ENCODE measurements at places on chromosomes 1 and 21. TPM values are rescaled to one million over a fixed set of nuclear protein-coding genes. Genes with fewer than 3 reads are reported as not detected.

DNA sequence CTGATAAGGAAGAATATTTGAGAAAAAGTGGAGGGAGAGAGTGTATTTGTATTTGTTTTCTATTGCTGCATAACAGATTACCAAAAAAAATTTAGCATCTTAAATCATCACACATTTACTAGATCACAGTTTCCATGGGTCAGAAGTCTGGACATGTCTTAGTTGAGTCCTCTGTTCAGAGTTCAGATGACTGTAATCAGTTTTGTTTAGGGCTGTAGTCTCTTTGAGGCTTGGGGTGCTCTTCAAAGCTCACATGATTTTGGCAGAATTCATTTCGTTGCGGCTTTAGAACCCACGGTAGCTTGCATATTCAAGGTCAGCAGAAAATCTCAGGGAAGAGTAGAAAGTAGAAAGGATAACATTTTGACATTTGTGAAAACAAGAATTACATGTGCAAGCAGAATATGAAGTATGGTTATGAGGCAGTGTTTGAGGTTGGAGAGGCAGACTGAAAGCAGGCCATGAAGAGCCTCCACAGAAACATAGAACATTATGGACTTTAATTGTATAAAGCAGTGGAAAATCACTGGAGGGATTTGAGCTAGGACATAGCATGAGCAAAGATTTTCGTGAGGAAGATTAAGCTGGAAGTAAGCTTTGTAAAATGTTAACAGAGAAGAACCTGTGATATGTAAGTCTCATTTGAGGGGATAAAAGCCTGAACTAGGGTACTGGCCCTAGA is 110.6 kb upstream of the GPR52 start:
- no peaks in the 10 kb centered on the region for H3K27me3 ChIP-seq
- H3K4me1 ChIP-seq, result no peaks in the 10 kb centered on the region
- no peak for DNase-seq
- no peaks in the 10 kb centered on the region for H3K36me3 ChIP-seq

The FCRLB gene
- polyA plus RNA-seq, result 2.9 TPM

DNA sequence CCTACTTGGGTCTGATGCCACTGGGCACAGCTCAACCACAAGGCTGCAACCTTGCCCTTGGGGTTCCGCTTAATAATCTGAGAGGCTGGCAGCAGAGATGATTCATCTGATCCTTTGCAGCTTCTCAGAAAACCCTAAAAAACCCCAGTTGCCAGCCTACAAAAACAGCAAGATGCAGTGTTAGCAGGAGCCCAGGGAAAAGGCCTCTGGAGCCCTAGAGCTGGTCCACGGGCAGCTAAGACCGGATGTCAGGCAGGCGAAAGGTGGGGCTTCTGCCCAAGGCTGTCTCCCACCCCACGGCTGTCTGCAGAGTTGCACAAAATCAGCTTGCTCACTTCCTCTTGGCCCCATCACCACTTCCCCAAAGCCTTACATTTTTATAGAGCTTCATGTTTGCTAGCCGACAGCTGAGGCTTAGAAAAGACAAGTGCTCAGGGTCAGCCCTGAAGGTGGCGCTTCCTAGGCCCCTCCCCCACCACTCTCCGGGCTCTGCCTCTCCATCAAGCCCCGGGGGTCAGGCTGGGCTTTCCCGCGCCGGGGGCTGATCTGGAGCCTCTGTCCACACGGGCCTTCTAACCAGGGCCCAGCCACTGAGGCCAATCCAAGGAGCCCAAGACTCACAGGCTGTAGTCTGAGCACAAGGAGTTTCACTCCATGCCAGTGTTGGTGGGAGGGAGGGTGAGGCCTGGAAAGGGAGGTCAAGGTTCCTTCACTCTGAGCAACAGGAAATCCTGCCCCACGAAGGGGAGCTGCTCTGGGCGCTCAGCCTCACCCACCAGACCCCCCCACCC is 4.2 kb upstream of the ADORA3 start:
- peaks cover 35% of the 10 kb centered on the region for H3K4me1 ChIP-seq
- no peaks in the 10 kb centered on the region for H3K27me3 ChIP-seq
- no peaks in the 10 kb centered on the region for H3K36me3 ChIP-seq
- H3K4me3 ChIP-seq, result peak overlapping the region; percentile 40
- peak overlapping the region; percentile 97 for H3K27ac ChIP-seq

DNA sequence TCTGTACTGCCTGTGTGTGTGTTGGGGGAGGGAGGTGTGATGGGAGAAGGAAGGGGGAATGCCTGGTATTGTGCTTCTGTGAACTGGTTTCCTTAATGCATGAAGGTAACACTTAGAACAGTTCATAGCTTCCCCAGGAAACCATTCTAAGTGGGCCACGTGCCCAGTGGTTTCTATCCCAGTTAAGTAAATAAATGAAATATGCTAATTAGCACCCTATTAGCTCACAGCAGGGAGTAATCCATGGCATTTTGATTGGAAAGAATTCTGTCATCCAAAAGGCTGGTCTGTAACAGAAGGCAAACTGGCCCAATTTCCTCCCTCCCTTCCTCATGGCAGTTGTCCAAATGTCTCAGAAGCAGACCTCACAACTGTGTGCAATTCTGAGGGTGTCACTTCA is 199.3 kb downstream of the TTLL7 start:
- H3K4me3 ChIP-seq, result no peak overlapping the region
- H3K36me3 ChIP-seq, result no peaks in the 10 kb centered on the region
- peak; percentile 89 for DNase-seq
- no peaks in the 10 kb centered on the region for H3K4me1 ChIP-seq
- H3K27me3 ChIP-seq, result no peaks in the 10 kb centered on the region

The TMEM82 gene
- polyA plus RNA-seq, result not detected

- no peak overlapping the region for H3K4me3 ChIP-seq
- DNase-seq, result no peak
- H3K27ac ChIP-seq, result no peak overlapping the region
- H3K27me3 ChIP-seq, result no peaks in the 10 kb centered on the region
- no peaks in the 10 kb centered on the region for H3K4me1 ChIP-seq
Observed at GRCh38 chr1:167673265-167673664, 43.2 kb downstream of the RCSD1 start.

- H3K36me3 ChIP-seq, result no peaks in the 10 kb centered on the region
- DNase-seq, result no peak
- H3K4me3 ChIP-seq, result no peak overlapping the region
- no peaks in the 10 kb centered on the region for H3K4me1 ChIP-seq
- no peaks in the 10 kb centered on the region for H3K27me3 ChIP-seq
- no peak overlapping the region for H3K27ac ChIP-seq
Observed at GRCh38 chr1:182193908-182194550, 132.5 kb upstream of the ZNF648 start.

DNA sequence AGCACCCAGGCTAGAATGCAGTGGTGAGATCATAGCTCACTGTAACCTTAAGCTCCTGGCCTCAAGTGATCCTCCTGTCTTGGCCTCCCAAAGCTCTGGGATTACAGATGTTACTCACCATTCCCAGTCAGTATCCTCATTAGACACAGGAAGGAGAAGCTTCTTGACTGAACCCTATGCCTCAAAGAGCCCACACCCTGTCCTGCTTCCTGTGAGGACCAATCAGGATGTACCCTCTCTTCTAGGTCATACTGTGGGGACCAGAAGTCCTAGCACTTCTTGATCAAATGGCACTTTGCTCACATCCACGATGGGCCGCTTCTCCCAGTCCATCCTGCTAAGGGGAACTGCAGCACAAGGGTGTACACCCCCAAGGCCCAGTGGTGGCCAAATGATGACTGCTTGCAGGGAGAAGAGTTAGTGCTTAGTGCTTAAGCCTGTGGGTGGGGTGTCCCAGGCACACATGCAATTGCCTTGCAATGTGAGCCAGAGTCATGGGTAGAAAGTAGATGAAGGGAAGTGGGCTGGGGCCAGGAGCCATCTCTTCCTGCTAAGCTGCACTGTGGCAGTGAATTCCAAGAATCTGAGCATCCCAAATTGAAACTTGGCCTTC is 9.8 kb downstream of the CD34 start:
- H3K27ac ChIP-seq, result no peak overlapping the region
- DNase-seq, result no peak
- no peak overlapping the region for H3K4me3 ChIP-seq
- no peaks in the 10 kb centered on the region for H3K36me3 ChIP-seq

The USH2A gene
- 0.11 TPM for polyA plus RNA-seq

DNA sequence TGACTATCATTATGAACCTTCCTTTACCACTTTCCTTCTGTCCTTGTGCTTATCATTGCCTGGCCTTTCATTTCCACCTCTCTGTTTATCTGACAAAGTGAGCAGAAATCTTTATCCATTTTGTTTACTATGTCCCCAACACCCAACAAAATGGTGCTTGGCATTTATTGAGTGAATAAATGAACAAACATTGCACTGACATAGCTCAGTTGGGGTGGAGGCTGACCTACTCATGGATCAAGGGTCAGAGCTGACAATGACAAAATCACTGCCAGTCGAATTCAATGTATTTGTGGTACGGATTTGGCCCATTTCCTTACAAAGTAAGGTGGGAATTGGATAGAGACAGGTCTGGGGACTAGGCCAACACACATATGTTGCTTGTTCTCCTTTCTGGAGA is 257.4 kb upstream of the PLXNA2 start:
- no peak for DNase-seq
- H3K27ac ChIP-seq, result no peak overlapping the region
- H3K27me3 ChIP-seq, result no peaks in the 10 kb centered on the region

The FAM3B gene
- 0.24 TPM for polyA plus RNA-seq

The TNFSF18 gene
- polyA plus RNA-seq, result 0.71 TPM

The DNAJC28 gene
- polyA plus RNA-seq, result 5.6 TPM

The RASAL2 gene
- 27.3 TPM for polyA plus RNA-seq

DNA sequence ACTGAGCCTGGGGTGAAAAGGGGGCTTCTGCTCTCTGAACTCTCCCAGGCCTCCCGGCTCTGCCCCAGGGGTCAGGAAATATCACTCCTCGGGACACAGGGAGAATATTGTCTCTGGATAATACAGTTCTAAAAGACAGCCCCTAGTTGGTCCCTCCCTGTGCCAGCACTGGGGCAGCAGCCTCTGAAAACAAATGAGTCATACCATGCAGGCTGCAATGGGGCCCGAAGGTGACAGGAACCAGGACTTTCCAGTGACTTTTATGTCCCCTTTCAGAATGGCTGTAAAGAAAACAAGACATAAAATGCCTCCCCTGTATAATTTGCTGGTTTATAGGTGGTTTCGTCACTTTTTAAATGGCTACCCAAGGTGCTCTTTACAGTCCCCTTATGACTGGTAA is 360.0 kb downstream of the NPHP4 start:
- H3K27me3 ChIP-seq, result no peaks in the 10 kb centered on the region
- DNase-seq, result no peak
- H3K27ac ChIP-seq, result no peak overlapping the region
- H3K4me3 ChIP-seq, result no peak overlapping the region
- H3K4me1 ChIP-seq, result peaks cover 3% of the 10 kb centered on the region
- H3K36me3 ChIP-seq, result no peaks in the 10 kb centered on the region

GRCh38 chr1:79207331-79207730 is 200.8 kb upstream of the ADGRL4 start:
- no peak overlapping the region for H3K27ac ChIP-seq
- H3K4me1 ChIP-seq, result no peaks in the 10 kb centered on the region
- no peaks in the 10 kb centered on the region for H3K36me3 ChIP-seq
- no peaks in the 10 kb centered on the region for H3K27me3 ChIP-seq
- no peak for DNase-seq
- H3K4me3 ChIP-seq, result no peak overlapping the region

The HTR6 gene
- 1.7 TPM for polyA plus RNA-seq

DNA sequence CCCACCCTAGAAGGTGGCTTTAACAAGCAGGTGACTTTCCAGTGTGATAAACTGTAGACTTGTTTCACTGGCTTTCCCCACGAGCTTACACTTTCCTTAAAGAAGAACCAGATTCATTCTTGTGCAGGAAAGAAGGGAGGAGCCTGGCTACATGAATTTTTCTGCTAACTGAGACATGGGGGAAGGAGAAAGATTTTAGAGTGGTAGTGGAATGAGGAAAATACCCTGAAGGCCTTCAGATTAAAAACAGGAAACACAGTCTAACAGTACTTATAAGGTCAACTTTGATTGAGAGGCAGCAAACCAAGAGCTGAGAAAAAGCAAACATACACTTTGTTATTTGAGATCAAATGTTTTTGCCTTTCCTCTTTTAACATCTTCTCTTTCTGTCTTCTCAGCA is 640.9 kb upstream of the PLXNA2 start:
- no peak overlapping the region for H3K27ac ChIP-seq
- no peaks in the 10 kb centered on the region for H3K4me1 ChIP-seq
- no peak for DNase-seq
- H3K27me3 ChIP-seq, result no peaks in the 10 kb centered on the region

GRCh38 chr1:6280761-6281451 is 20.0 kb upstream of the GPR153 start:
- DNase-seq, result no peak
- no peaks in the 10 kb centered on the region for H3K27me3 ChIP-seq
- no peak overlapping the region for H3K27ac ChIP-seq
- H3K4me3 ChIP-seq, result no peak overlapping the region

GRCh38 chr1:112371775-112372174 is 24.2 kb upstream of the CTTNBP2NL start:
- no peak for DNase-seq
- no peaks in the 10 kb centered on the region for H3K4me1 ChIP-seq
- H3K4me3 ChIP-seq, result no peak overlapping the region

DNA sequence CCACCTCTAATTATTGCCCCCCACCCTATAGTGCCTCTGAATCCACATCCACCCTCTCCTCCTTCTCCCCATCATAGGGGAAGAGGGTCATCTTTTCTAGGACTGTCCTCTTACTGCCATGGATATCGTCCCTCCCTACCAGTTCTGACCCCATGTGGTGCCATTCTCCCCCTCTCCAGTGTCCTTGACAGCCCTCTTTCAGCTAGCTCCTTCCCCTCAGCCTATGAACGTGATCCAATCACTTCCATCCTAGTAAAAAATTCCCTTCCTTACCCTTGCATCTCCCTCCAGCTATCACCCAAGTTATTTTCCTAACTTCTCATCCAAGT is 172.7 kb downstream of the RRAGC start:
- DNase-seq, result no peak
- H3K27me3 ChIP-seq, result no peaks in the 10 kb centered on the region
- no peaks in the 10 kb centered on the region for H3K4me1 ChIP-seq
- no peaks in the 10 kb centered on the region for H3K36me3 ChIP-seq
- H3K4me3 ChIP-seq, result no peak overlapping the region
- no peak overlapping the region for H3K27ac ChIP-seq

The GJA5 gene
- polyA plus RNA-seq, result 5.5 TPM

GRCh38 chr1:62406576-62406975 is 30.3 kb upstream of the USP1 start:
- H3K4me3 ChIP-seq, result no peak overlapping the region
- H3K27ac ChIP-seq, result no peak overlapping the region
- no peak for DNase-seq
- peaks cover 4% of the 10 kb centered on the region for H3K27me3 ChIP-seq
- no peaks in the 10 kb centered on the region for H3K36me3 ChIP-seq

- no peak for DNase-seq
- H3K36me3 ChIP-seq, result no peaks in the 10 kb centered on the region
- H3K27ac ChIP-seq, result no peak overlapping the region
- no peak overlapping the region for H3K4me3 ChIP-seq
- no peaks in the 10 kb centered on the region for H3K27me3 ChIP-seq
- H3K4me1 ChIP-seq, result no peaks in the 10 kb centered on the region
Observed at GRCh38 chr21:28200726-28201125, 792.0 kb downstream of the LTN1 start.

The HSD3B1 gene
- polyA plus RNA-seq, result 0.90 TPM

The SLAMF9 gene
- polyA plus RNA-seq, result not detected

The EDARADD gene
- 1.4 TPM for polyA plus RNA-seq
